Stimulated activated CD8-positive, alpha-beta memory T cell treated with anti-CD3 and anti-CD28 coated beads, Interleukin-7, amount 100 ng/mL, for 1 hour (primary cell): ENCODE measurements at places on chromosomes 11 and 22.

DNA sequence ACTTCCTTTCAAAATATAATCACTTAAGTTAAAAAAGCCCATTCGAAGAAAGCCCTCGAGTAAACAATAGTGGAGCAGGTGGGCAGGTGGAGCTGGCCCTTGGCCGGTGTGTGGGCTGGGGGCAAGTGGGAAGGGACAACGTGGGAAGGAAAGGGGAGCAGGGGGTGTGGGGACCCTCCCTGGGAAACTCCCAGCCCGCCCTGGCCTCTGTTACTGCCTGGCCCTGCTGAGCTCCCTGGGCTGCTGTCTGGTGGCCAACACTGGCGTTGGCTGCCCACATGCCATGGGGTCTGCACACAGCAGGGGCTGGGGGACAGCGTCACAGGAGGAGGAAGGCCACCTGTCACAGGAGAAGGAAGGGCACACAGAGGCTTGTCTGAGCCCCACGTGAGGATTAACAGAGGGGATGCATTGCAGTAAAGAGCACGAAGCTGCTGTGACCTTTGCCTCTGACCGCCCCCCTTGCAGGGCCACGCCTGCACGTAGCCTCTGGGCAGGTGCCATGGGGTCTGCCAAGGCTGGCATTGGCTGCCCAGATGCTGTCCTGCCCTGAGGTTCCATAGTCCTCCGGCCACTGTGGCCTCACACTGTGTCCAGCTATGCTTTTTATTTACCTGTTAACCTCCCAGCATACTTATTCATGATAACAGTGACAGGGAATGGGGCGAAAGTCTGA lies 36.2 kb upstream of the CCDC188 start:
- no peak for DNase-seq

DNA sequence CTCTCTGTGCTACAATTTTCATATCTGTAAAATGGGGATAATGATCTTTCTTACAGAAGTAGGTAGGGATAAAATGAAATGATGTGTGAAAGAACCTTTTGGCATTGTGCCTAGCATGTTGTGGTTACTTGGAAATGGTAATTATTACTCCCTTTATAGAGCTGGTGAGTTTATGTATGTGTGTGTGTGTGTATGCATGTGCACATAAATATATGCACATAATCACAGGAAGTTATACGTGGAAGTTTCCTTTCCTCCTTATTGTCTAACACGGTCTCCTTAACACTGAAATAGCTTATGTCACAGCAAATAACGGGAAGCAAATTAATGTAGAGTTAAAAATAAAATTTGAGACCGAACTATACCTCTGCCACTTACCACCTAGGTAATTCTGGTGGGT lies 163.7 kb upstream of the ZBED5 start:
- no peak for DNase-seq

- no peak for DNase-seq
These were observed 6.0 kb upstream of the OR52E6 start for GRCh38 chr11:5847711-5848110.

DNA sequence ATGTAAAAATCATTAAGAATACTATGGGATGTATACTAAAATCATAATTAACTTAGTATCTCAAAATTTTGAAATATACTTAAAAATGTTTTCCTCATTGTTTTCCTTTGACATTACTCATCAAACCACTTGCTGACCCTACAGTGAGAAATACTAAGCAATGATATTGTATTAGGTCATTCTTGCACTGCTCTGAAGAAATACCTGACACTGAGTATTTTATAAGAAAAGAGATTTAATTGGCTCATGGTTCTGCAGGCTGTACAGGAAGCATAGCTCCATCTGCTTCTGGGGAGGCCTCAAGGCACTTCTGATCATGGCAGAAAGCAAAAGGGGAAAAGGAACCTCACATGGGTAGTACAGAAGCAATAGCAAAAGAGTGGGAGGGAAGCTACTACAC lies 950.9 kb upstream of the CHORDC1 start:
- DNase-seq = no peak

DNA sequence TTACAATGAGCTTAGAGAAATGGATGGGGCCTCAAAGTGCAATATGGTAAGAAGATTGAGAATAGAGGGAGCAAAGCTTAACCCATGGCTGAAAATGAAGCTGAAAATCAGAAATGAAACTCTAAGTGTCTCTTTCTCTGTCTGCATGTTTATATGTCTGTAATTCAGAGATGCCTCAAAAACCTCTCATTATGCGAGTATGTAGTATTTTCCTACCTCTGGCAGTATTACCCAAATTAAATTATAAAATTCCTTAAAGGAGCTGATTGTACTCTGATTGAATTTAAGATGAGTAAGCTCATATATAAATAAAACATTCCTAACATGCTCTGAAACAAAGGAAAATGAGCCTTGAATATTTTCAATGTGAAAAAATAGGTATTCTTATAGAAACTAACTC lies 39.8 kb upstream of the PRSS23 start:
- DNase-seq = no peak

GRCh38 chr22:29701155-29701999 lies 18.4 kb upstream of the CABP7 start:
- DNase-seq = no peak

DNA sequence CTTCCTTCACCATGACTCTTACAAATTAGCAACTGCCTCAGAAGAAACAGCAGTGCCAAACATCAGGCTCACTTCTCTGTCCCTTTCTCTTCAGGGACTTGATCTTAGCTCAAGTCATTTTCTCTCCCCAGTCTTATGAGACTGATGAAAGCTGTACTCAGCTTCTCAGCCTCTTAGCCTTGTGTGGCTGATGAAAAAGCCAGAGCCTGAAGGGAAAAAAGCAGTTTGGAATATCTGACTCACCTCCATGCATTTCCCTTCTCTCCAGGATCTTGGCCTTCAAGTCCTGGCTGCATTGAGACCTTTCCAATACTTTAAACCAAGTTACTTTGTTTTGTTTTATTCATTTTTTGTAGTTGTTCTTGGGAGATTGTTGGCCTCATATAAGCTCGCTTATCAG lies 195.9 kb downstream of the SPON1 start:
- no peak for DNase-seq

GRCh38 chr11:73797457-73797856 lies 9.8 kb downstream of the MRPL48 start:
- no peak for DNase-seq

GRCh38 chr11:120780239-120780638 lies 243.7 kb upstream of the TBCEL start:
- no peak for DNase-seq

- DNase-seq = no peak
These were observed 668 bp upstream of the CHST1 start for GRCh38 chr11:45665933-45666647.

- no peak for DNase-seq
These were observed 31.4 kb downstream of the LRFN4 start for GRCh38 chr11:66888282-66888681.

GRCh38 chr11:1480555-1481482 lies 5.8 kb downstream of the MOB2 start:
- no peak for DNase-seq

- DNase-seq = no peak
These were observed 3.5 kb downstream of the CBX7 start for GRCh38 chr22:39148727-39149535.

- DNase-seq = no peak
These were observed 4.3 kb upstream of the NRIP3 start for GRCh38 chr11:9008011-9008550.

- DNase-seq = no peak
These were observed 10.6 kb downstream of the ENDOD1 start for GRCh38 chr11:95100191-95100648.

DNA sequence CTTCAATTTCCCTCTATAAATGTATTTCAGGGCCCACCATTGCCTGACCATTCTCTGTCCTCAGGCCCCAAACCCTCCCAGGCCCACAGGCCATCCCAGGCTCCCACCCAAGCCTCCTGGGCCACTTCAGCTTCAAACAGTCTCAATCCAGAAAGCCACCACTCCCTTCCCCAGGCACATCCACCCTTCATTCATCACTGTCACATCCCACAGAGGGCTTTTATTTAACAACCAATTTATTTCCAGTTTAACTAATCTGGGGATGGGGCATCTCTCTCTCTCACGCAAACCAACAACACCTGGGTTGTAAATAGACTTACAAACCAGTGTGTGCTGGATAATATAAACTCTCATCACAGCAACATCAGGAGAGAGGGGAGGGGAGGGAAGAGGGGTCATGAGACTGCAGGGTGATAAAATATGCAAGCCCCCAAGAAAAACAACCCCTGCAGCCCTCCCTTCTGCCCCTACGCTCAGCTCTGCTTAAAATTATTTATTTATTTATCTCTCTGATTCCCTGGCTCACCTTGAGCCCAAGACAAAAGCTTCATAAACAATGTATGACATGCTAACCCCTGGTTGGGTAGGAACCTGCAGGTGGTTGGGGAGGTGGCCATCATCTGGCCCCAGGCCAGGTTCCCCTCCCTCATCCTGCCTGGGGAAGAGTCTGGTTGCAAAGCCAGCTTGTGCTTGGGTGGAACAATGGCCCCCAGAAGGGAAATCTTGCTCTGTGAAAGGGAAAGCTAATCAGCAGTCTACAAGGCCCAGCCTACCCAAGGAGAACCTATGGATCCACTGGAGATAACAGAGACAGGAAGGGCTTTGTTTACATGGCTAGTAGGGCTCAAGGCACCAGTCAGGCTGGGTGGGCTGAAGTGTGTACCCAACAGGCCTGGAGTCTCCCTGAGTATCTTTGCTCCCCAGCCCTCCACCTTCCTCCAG lies 359.2 kb downstream of the BUD13 start:
- DNase-seq = no peak

DNA sequence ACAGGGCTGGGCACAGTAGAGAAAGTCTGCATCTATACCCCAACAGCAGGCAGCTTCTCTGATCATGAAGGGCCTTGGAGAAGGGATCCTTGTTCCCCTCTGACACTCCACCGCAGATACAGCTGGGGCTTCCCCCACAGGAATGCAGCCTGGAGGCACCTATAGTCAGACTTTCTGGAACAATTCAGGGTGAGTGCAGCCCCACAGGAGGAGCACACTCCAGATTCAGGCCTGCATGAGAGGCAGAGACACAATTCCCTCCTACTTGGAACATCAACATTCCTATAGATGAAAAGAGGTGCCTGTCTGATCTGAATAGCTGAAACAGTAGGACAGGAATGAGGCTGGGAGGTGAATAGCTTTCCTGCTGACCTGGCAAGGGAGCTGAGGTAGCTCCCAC lies 1298.0 kb upstream of the CNTN5 start:
- DNase-seq = no peak

DNA sequence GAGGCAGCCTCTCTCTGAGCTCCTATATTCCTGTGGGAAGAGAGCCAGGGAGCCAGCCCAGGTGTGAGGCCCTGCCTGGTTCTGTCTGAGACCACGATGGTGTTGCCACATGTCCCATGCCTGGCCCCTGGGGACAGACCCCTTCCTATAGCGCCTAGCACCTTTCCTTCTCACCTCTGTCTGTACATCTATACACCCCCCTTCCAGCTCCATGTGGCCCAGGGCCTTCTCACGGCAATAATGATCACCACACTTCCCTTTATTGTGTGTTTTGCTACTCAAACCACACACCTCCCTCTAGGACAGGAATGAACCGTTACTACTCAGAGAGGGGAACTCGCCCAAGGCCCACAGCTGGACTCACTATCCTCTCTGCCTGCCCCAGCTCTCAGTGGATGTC lies 12.8 kb downstream of the CD82 start:
- DNase-seq = no peak

DNA sequence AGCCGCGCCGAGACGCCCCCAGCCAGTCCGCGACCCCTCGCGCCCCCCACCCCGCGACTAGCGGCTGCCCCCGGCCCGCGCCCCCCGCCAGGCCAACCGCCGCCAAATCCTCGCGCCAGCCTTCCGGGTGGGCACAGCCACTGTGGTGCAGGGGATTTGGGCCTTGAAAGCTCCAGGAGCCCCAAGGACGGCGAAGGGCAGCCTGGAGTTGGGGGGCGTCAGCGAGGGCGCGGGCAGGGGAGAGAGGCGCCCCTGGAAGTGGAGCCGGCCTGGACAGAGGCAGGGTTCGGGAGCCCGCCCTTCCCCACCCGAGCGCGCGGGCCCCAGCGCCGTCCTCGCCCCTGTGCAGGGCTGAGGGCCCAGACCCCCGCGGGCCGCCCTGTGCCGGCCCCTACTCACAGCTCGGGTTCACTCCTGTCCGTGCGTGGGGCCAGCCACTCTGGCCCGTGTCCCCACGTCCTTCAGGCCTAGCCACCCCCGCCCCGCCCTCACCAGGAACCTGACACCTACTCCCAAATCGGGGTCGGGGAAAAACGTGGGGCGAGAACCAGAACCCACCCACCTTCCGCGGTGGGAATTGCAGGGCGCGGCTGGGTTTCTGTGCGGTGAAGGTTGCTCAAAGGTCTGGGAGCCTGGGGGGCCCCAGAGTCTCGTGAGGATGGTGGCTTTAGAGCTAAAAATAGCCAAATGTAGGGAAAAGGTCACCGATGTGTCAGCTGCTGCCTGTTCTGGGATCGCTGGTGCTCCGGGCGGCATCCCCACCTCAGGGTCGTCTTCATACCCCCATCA lies at the start of gene CPT1B:
Gene CPT1B, minus strand, starts transcription at position 441 of the 789 bp plus-strand sequence. CDS start 512 bp downstream, outside the sequence.
- no peak for DNase-seq

DNA sequence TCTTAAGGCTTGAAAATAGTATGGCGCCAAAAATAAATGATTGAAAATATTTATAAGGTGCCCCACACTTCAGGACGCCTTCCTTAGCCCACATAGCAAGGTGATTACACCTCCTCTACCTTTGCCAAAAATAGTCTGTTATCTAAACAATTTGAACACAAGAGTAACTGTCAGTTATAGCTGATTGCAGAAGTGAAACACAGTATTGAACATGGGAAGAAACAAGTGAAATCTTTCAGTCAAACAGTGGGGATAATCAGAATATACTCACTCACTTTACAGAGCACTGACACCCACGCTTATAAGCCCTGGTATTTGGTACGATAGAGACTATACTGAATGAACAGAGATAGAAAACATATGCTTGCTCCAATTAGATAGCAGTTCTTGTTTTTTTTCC lies 203.1 kb downstream of the RAB38 start:
- no peak for DNase-seq

DNA sequence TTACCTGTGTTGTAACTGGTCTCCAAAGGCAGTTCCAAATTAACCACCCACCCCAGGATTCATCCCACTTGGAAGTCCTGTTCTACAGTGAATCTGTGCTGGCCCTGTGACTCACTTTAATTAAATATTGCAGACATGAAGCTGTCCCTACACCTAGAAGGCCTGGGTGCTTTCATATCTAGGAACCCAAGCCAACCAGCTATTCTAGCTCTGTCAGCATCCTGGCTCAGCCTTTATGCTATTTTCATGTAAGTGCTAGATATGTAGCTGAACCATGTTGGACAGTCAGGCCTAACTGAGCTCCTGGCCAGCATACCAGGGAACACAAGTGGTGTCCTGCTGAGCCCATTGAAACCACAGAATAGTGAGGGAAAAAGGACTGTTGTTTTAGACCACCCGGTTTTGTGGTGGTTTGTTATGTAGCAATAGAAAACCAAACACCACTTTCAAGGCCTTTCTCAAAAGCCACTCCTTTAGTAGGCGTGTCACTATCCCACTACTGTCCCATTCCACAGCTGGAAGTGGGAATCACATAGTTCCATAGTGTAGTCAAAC lies 30.3 kb downstream of the CNTF start:
- no peak for DNase-seq

- DNase-seq = no peak
These were observed 29.8 kb downstream of the SCUBE1 start for GRCh38 chr22:43313244-43313889.

GRCh38 chr22:32552521-32552920 lies 77.9 kb downstream of the FBXO7 start:
- no peak for DNase-seq
